Trophoblast cell (in vitro differentiated cells and primary cell): ENCODE measurements at places on chromosomes 2 and 18.

GRCh38 chr2:219448099-219448775, 13.6 kb downstream of the SPEG start:
- H3K27me3 ChIP-seq: peaks cover 27% of the 10 kb centered on the region
- peaks cover 14% of the 10 kb centered on the region for H3K4me1 ChIP-seq
- DNase-seq: no peak
- H3K27ac ChIP-seq: no peak overlapping the region
- H3K36me3 ChIP-seq: no peaks in the 10 kb centered on the region

- H3K27ac ChIP-seq: no peak overlapping the region
- no peaks in the 10 kb centered on the region for H3K4me1 ChIP-seq
- no peaks in the 10 kb centered on the region for H3K27me3 ChIP-seq
- H3K36me3 ChIP-seq: no peaks in the 10 kb centered on the region
Observed at GRCh38 chr2:136255648-136256461, 137.9 kb upstream of the CXCR4 start.

GRCh38 chr18:22541232-22541631, 123.5 kb upstream of the CTAGE1 start:
- DNase-seq: no peak
- peaks cover 7% of the 10 kb centered on the region for H3K4me1 ChIP-seq
- H3K36me3 ChIP-seq: no peaks in the 10 kb centered on the region
- no peak overlapping the region for H3K27ac ChIP-seq

DNA sequence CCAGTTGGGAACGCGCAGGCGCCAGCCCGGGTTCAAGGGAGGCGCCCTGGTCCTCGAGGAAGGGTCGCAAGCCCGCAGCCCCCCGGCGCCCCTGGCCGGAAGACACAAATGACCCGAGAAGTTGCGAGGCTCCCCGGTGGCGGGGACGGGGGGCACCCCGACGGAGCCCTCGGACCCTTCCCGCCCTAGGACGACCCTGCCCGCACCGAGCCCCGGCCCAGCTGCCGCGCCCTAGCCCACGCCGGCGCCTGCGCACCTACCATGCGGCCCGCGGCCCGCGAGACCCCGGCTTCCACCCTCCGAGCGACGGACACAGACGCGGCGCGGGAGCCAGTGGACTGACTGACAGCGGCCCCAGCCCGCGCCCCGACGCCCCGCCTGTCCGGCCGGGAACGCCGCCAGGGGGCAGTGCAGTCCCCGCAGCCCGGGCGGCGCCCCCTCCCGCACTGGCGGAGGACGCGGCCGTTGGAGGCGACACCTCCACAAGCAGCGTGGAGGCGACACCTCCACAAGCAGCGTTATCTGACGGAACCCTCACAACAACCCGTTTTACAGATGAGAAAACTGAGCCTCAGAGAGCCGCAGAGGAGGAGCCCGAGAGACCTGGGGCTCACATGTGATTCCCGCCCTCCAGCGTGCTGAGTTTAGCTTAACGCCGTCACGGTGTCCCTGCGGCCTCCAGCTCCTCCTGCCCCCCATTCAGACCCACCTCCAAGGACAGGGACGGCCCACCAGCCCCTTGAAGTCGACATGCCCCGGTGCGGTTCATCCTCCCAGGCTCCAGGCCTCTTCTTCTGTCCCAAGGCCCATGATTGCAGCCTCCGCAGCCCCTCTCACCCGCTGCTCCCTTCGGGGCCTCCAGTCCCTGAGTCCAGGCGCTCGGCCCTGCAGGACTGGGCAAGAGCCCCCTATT, at the start of gene NMUR1:
Gene NMUR1, minus strand, starts transcription at position 347 of the 913 bp plus-strand sequence. Its CDS starts 84 bp downstream, at position 263.
- H3K4me3 ChIP-seq: no peak within 1 kb of the TSS
- no peak within 1 kb of the TSS for H3K27ac ChIP-seq
- H3K27me3 ChIP-seq: peaks cover 11% of the 10 kb centered on the region
- H3K4me1 ChIP-seq: no peaks in the 10 kb centered on the region
- peak; percentile 25 for DNase-seq

DNA sequence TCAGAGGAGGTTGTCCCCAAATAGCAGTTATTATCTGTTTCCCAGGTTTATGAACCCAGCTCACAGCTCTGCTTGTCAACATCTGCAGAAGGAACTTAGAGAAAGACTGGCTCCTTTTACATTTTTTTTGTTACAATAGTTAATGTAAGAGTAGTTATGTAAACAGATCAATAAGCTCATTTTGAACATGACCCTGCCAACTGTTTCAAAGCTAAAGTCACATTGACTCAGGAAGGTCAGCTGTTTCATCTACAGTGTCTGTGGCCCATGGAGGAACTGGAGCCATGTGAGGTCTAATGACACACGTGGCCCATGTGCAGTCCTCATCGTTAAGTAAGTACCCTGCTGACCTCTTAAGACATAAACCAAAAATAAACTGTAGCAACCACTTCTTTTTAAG, 97.1 kb downstream of the SH3RF3 start:
- no peaks in the 10 kb centered on the region for H3K36me3 ChIP-seq
- H3K4me3 ChIP-seq: no peak overlapping the region
- H3K27me3 ChIP-seq: no peaks in the 10 kb centered on the region

DNA sequence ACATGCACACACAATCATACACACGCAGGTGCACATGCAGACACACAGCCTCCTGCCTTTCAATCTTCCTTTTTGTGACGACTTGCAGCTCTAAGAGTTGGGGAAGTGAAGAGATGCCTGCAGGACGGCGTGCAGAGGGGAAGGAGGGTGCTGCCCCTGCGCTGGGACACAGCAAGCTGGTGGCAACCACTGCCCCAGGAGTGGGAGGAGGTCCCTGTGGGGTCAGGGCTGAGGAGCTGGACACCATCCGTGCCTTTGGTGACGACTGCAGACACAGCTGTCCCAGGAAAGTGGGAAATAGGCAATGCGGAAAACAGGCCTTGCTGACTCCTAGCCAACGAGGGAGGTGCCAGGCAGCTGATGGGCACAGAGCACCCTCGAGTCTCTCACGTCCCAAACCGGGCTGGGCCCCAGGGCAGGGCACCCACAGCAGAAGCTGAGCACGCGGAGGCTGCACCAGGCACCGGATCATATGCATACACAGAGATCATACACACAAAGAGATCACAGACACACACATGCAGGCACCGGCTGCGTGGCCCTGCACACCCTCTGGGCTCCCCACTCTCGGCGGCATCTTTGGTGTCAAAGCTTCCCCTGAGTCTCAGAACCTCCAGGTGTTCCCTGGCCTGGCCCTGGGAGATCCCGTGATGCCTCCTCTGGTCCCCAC, 146.1 kb downstream of the PXDN start:
- H3K36me3 ChIP-seq: no peaks in the 10 kb centered on the region
- H3K4me3 ChIP-seq: no peak overlapping the region
- peaks cover 22% of the 10 kb centered on the region for H3K4me1 ChIP-seq
- H3K27ac ChIP-seq: no peak overlapping the region
- H3K27me3 ChIP-seq: no peaks in the 10 kb centered on the region
- DNase-seq: no peak

GRCh38 chr18:56873441-56874140, 222.4 kb downstream of the WDR7 start:
- no peaks in the 10 kb centered on the region for H3K27me3 ChIP-seq
- H3K4me3 ChIP-seq: no peak overlapping the region
- peaks cover 2% of the 10 kb centered on the region for H3K4me1 ChIP-seq
- DNase-seq: no peak
- H3K27ac ChIP-seq: no peak overlapping the region

- H3K4me3 ChIP-seq: no peak overlapping the region
- no peak for DNase-seq
- no peaks in the 10 kb centered on the region for H3K27me3 ChIP-seq
Observed at GRCh38 chr2:149223472-149224095, 106.8 kb upstream of the LYPD6 start.

DNA sequence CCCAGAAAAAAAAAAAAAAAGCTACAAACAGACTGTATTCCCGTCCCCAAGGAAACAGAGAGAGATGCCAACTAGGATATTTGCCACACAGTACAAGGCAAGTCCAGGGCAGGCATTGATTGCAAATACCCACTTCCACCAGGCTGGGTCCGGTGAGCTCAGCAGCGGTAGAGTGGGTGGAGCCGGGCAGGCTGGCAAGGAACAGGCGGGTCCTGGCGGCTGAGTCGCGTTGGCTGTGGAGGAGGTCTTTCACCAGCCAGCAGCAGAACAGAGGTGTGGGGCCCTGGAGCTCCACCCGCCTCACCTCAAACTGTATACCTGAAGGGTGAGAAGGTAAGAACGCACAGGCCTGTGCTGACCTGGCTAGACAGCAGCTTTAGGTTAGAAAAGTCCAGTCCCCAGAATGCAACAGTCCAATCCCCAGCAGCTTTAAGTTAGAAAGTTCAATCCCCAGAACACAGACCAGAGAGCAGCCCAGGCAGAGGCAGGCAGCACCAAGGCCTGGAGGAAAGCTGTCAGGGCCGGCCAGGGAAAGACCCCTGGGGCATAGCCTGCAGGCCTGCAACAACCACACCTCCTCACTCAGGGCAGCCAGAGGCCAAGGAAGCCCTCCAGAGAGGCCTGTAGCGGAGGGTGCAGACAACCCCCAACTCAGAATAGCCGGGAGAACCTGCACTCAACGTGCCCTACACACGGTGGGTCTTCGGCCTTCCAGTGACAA, 21.9 kb upstream of the MTERF4 start:
- no peaks in the 10 kb centered on the region for H3K4me1 ChIP-seq
- H3K4me3 ChIP-seq: no peak overlapping the region
- H3K27me3 ChIP-seq: no peaks in the 10 kb centered on the region
- H3K36me3 ChIP-seq: peaks cover 23% of the 10 kb centered on the region

DNA sequence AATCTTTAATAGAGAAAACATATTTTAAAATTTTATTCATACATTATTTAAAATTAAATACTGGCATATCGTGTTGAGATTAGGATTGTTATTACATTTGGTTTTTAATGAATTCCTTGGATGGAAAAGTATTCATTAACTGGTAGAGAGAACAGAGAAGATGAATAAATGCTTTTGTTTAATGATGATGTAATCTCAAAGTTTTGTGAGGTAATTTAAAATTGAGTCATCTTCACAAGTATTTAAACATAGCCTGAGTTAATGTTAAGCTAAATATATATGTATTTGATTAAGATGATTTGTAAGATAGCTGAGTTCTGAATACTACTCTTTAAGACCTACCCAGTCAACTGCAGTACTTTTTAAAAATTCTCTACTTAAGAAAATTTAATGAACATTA, 713.4 kb upstream of the VRK2 start:
- no peaks in the 10 kb centered on the region for H3K27me3 ChIP-seq
- H3K36me3 ChIP-seq: no peaks in the 10 kb centered on the region
- H3K4me3 ChIP-seq: no peak overlapping the region
- no peak overlapping the region for H3K27ac ChIP-seq
- H3K4me1 ChIP-seq: no peaks in the 10 kb centered on the region

DNA sequence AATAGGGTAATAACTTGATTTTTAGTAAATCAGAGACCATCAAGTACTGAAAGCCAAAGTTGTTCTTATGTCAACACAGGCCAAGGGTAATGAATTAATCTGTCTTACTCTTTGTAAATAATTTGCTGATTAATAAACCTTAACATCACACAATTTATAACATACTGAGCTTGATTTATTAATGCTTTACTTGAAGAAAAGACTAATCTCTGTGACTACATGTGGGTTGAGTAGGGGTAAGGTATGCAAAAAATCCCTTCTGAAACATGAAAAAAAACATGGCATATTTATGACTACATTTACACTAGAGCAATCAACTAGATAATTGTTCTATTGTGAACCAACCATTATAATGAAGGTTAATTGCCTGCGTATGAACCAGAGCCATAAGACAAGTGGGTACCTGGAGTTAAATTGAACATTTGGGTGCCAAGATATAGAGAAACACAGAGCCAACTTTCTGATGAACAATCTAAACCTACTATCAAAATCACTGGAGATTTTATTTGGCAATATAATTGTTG, 67.7 kb upstream of the GRB14 start:
- no peak for DNase-seq
- H3K36me3 ChIP-seq: peaks cover 4% of the 10 kb centered on the region
- no peaks in the 10 kb centered on the region for H3K27me3 ChIP-seq
- H3K27ac ChIP-seq: no peak overlapping the region
- no peak overlapping the region for H3K4me3 ChIP-seq

- no peaks in the 10 kb centered on the region for H3K27me3 ChIP-seq
- no peaks in the 10 kb centered on the region for H3K4me1 ChIP-seq
- H3K4me3 ChIP-seq: no peak overlapping the region
- no peaks in the 10 kb centered on the region for H3K36me3 ChIP-seq
Observed at GRCh38 chr18:59960272-59960671, 60.5 kb downstream of the PMAIP1 start.

DNA sequence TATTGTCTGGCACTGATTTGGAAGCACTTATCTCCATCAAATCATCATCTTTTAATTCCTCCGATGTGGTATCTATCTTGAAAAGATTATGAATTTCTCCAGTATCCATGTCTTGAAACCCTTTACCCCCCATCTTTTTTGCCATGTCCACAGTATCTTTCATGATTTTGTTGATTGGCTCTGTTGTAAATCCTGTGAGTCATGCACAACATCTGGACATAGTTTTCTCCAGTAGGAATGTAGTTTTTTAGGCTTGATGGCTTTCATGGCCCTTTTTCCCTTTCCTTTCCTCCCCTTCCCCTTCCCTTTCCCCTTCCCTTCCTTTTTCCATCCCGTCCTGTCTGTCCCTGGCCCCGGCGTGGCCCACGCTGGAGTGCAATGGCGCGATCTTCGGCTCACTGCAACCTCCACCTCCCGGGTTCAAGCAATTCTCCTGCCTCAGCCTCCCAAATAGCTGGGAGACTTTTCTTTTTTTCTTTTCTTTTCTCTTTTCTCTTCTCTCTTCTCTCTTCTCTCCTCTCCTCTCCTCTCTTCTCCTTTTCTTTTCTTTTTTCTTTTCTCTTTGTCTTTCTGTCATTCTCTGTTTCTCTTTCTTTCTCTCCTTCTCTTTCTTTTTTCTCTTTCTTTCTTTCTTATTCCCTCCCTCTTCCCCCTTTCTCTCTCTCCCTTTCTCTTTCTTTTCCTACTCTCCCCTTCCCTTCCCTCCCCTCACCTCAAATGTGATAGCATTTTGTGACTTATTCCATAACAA, 18.4 kb upstream of the ZNF638 start:
- H3K4me1 ChIP-seq: no peaks in the 10 kb centered on the region
- H3K4me3 ChIP-seq: no peak overlapping the region

DNA sequence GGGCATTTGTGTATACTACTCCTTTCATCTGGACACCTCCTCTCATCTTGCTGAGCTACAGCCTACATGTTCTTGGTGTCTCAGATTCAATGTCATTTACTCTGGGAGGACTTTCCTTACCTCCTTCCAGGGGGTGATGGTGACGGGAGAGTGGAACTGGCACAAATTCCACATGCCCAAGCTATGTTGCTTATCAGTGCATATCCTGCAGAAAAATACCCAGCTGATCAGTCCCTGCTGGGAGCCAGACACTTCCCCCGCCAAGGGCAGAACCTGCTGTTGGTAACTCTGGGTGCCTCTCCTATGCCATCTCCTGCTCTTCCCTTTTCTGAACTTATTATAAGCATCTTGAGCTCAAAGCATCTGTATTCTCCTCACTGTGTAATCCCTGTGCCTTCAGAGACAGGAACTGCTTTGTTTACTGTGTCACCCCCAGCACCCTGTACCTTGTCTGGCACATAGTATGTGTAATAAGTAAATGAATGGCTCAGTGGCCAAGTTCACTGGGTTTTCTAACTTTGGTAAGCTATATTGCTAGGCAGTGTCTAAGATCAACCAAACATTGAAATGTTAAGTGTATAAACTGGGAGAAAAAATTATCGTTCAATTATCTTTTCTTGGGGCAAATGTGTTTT, 87.7 kb upstream of the LPIN2 start:
- DNase-seq: no peak
- H3K4me1 ChIP-seq: no peaks in the 10 kb centered on the region
- H3K4me3 ChIP-seq: no peak overlapping the region
- H3K36me3 ChIP-seq: no peaks in the 10 kb centered on the region
- H3K27me3 ChIP-seq: no peaks in the 10 kb centered on the region
